ENCODE measurements at places on chromosomes 6 and 20. TPM values are rescaled to one million over a fixed set of nuclear protein-coding genes. Genes with fewer than 3 reads are reported as not detected.

TCP11 gene
- not detected for total RNA-seq

TREML1 gene
- total RNA-seq, result not detected

TTK gene
- 44.7 TPM for total RNA-seq

TNF gene
- total RNA-seq, result 13.9 TPM

FHL5 gene
- not detected for total RNA-seq

CFAP206 gene
- 0.40 TPM for total RNA-seq

PACRG gene
- 0.29 TPM for total RNA-seq

DNA sequence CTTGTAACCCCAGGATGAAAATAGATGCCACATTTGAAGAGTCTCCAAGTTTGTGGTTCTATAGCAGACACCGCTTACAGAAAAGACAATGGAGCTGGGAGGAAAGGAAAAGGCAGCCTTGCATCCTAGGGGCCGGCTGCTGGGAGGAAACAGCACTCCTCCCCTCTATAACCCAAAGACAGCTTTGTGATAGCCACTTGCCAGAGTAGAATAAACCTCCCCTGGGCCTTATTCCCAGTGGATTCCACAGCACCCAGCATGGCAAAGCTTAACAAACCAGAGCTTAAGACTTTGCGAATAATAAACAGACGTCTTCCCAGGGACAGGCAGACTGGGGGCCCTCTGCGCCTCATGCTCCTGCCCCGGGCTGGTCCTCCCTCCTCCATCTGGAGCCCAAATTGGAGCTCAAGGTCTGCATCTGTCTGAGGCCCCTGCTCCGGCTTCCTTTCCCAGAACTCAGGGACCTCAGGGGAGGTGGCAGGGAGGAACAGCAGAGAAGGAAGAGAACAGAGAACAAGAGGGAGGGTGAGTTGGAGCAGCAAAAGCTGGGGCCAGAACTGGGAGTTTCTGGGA, 8.8 kb upstream of the TAF8 start:
- DNase-seq, result no peak

DNA sequence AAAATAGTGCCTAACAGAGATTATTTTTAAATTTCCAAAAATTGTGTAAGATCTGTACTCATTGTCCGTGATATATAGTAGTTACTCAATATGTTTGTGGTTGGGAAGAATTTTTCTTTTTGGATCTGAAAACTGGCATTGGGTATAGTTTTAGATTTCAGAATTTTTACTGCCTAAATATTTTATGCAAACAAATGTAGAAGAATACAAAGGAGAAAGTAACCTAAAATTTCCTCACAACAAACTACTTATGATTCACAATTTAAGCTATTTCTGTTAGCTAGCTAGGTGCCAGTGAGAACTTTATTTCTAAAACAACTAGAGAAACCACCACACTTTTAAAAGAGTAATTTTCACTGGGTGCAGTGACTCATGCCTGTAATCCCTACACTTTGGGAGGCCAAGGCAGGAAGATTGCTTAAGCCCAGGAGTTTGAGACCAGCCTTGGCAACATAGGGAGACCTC, 38.8 kb downstream of the SESN1 start:
- DNase-seq, result no peak

- no peak for DNase-seq
Observed at GRCh38 chr6:11262242-11262641, 29.8 kb upstream of the NEDD9 start.

DNA sequence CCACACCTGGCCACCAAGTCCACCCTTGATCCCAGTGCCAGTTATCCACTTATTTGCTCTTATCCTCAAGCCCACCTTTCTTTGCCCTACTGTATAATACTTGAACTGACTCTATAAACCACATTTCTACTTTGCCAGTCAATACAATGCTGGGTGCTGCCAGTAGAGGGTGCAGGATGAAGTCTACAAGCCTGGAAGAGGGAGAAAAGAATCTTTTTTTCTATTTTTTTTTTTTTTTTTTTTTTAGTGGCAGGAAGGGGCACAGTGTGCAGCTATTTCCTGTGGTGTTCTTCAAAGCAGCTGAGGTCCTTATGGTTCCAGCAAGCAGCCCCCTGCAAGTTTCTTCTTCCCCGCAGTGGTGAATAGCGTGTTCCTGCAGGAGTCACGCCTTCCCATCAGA, 22.2 kb upstream of the GABRR1 start:
- DNase-seq, result no peak

GRCh38 chr6:36297511-36297910, 27.7 kb downstream of the PNPLA1 start:
- no peak for DNase-seq

DNA sequence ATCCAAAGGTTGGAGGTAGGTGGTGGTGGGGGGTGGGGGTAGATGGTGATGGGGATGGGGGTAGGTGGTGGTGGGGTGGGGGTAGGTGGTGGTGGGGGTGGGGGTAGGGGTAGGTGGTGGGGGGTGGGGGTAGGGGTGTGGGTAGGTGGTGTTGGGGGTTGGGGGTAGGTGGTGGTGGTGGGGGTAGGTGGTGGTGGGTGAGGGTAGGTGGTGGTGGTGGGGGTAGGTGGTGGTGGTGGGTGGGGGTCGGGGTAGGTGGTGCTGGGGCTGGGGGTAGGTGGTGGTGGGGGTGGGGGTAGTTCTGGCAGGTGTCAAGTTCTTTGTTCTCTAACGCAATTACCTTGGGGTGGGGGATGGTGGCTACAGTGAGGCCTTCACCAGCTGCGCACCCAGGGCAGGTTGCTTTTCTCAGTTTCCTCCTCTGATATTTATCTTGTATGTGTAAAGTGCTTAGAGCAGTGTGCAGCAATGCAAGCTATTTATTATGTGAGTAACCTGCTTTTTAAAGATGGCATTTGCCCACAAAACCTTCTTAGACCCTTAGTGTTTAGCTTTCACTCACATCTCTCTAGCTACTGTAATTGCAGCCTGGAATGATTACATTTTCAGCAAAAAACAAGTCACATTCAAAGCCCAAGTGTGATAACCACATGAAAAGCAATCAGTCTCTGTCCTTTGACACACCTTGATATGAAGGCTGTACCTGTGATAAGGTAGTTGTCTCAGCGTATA, 8.2 kb upstream of the CCDC167 start:
- no peak for DNase-seq

- no peak for DNase-seq
Observed at GRCh38 chr6:129575378-129576118, 134.4 kb downstream of the ARHGAP18 start.

- no peak for DNase-seq
Observed at GRCh38 chr6:26477426-26477825, 19.7 kb downstream of the BTN2A1 start.

- no peak for DNase-seq
Observed at GRCh38 chr6:145235207-145235606, 500.1 kb downstream of the EPM2A start.

- DNase-seq, result no peak
Observed at GRCh38 chr6:38436726-38437465, 202.8 kb downstream of the BTBD9 start.

- no peak for DNase-seq
Observed at GRCh38 chr6:30568245-30568644, 3.0 kb upstream of the ABCF1 start.

DNA sequence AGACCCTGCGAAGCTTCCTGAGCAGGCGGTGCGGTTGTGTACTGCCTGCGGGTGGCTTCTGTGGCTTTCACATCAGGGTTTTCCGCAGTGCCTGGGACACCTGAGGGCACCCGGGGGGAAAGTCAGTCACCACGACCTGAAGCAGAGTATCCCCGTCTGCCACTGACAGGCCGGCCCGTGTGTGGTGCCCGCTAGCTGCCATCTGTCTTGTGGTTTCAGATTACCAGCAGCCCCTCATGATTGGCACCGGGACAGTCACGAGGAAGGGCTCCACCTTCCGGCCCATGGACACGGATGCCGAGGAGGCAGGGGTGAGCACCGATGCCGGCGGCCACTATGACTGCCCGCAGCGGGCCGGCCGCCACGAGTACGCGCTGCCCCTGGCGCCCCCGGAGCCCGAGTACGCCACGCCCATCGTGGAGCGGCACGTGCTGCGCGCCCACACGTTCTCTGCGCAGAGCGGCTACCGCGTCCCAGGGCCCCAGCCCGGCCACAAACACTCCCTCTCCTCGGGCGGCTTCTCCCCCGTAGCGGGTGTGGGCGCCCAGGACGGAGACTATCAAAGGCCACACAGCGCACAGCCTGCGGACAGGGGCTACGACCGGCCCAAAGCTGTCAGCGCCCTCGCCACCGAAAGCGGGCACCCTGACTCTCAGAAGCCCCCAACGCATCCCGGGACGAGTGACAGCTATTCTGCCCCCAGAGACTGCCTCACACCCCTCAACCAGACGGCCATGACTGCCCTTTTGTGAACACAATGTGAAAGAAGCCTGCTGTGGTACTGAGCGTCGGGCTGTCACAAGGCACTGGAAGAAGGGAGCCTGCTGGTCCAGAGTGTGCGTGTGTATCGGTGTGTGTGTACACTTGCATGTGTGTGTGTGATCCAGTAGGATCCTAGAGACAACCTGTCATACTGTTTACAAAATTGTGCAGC, 54.4 kb downstream of the GOPC start:
- DNase-seq, result no peak

DNA sequence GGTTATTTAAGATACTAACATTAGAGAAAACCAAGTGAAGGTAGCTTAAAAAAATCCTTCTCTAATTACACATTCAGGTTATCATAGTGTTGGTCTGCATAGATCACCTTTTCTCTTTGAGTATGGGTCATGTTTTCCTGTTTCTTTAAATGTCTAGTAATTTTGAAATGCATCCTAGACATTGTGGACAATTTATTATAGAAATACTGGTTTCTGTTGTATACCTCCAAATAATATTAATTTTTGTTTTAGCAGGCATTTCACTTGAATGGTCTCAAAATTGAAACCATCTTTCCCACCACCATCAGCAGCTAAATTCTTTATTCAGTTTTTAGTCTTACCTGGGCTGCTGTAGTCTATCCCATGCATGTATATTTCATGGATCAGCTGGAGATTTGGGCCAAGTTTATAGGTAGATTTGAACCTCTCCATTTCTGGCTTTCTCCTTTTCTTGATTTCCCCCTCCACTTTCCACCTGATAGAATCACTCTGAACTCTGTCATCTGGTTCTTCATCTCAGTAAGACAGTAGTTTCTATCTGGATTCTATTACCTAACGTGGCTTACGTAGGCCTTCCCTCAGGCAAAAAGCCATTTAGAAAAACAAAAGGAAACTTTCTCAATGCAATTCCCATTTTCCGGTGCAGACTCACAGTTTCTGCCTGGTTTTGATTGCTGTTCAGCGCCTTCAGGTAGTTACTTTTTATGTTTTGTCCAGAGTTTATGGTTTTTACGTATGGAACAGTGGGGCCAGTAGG, 52.3 kb downstream of the ZFAND3 start:
- no peak for DNase-seq

DNA sequence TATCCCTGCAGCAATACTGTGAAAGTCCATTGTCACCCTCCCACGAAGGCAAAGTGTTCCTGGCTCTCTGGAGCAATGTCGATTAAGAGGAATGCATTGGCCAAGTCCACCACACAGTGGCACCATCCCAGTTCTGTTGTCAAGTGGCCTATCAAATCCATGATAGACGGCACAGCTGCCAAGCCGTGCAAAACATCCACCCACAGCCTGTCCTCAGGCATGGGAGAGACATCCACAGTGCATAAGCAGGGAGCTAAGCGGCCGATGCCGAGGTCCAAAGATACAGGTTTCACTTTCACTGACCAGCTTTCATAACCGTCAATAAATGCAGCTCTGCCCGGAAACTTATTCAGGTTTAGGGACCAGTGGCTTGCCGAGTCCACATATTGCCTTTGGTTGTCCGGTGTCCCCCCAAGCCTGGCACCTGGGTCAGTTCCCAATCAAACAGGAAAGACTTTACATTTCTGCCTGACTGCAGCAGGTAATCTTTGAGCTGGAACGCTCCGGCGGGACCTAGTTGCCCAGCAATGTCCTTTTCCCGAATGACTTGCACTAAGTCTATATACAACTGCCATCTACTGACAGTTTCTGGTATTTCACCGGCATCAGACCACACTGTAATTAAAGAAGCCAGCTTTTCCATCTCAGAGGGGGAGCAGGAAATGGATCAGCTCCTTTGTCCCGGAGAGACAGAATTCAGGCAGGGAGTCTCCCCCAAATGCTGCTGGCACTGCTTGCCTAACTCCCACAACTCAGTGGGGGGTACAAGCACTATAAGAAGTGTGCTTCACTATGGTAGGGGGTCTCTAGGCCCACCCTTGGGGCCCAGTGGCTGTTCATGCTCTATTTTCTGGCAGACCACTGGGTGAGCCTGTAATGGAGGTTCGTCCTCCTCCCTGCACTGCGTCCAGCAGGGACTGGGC, 6.3 kb downstream of the ZKSCAN3 start:
- peak; percentile 72 for DNase-seq

GRCh38 chr6:20464847-20465246, 63.2 kb downstream of the E2F3 start:
- no peak for DNase-seq

All from epithelial cell of proximal tubule (primary cell).